T1000 (cell line): ENCODE measurements at places on chromosomes 3 and 15.

DNA sequence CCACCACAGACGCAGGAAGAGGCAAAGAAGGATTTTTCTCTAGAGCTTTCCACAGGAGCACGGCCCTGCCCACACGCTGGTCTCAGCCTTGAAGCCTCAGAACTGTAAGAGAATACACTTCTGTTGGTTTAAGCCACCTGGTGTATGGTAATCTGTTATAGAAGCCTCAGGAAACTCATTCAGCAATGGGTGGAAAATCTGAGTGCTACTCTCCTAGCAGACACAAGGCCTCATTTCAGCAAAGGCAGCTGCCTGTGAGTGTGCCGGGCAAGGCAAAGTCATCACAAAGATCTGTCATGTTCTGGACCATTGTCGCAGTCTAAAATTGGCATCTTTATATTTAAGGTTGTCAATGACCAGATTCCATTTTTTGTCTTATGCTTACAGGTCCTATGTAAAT lies 31.0 kb downstream of the ATP10A start:
- DNase-seq = no peak

GRCh38 chr15:48992545-48992944 lies 28.8 kb upstream of the SHC4 start:
- DNase-seq = no peak

- DNase-seq = no peak
Observed at GRCh38 chr3:149145974-149146373, 16.5 kb downstream of the HPS3 start.

DNA sequence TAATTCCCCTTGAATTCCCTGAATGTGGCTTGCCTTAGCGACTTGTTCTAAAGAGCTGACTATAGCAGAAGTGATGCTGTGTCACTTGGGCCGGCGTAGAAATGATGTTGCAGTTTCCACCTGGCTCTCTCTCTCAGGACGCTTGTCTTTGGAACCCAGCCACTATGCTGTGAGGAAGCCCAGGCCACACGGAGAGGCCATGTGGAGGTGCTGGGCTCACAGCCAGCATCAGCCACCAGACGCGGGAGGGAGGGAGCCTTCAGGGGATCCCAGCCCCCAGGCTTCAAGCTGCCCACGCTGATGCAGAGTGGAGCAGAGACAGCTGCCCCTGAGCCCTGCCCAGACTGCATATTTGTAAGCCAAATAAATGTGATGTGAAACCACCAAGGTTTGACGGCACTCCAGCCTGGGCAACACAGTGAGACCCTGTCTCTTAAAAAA lies 18.6 kb downstream of the RNU5B-1 start:
- DNase-seq = no peak

DNA sequence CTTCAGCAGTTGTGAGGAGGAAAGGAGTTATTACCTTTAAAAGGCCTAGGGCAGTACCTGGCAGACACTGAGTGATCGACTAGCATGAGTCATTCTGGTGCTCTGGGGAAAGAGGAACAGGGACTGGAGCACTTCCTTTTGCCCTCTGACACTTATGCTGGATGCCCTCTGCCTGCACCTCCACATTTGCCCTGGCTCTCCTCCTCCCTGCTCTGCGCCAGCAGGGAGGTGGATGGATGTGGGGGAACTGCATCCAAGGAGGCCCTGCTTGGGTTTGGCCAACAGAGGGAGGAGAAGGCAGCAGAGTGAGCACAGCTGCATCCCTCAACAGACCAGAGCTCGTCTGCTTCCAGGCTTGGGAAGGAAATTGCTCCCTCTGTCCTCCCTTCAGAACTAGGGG lies 75.0 kb downstream of the SEMA5B start:
- no peak for DNase-seq

DNA sequence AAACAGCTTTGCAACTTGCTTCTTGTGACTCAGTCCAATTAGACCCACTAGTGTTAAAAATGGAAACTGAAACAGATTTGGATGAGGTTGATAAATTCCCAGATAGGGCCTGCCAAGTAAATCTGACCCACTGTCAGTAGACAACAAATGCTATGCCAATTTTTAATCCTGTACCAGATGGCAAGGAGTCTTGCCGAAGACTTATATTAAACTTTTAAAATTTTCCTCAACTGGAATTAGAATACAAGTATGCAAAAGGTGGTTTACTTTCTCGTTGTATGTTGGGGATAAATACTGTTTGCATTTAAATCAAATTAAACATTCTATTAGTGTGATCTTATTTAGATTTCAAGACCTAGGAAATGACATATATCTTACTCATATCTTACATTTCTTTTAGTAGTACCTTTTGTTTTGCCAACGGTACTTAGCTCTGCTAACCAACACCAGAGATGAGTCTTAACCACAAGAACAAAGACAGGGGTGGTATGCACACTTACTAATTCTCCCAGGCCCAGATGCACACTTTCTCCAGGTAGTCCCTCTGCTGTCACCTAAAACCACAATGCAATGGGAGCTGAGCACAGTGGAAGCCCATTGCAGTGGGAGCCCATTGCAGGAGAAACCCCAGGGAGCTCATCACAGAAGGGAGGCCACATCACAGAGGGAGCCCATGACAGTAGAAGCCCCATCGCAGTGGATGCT lies 77.8 kb downstream of the WWTR1 start:
- DNase-seq = no peak

DNA sequence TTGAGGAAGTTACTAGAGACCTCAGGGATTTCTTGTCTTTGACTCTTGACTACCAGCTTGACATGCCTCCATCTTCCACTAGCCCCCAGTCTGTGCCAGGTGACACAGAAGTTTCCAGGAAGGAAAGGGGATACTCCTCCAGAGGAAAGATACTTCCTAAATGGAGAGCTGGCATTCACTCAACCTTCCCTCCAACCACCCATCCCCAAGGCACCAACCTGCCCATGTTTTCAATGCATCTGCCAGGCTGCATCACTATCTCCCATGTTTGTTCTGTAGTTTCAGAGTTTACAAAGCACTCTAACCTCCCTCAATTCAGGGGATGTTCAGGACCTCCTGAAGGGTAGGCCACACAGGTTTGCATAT lies 198.4 kb upstream of the LPP start:
- DNase-seq = peak; percentile 21

GRCh38 chr15:83435782-83436181 lies 11.4 kb upstream of the SH3GL3 start:
- DNase-seq = no peak
